Calu3 (cell line): ENCODE measurements at places on chromosomes 7 and 10. TPM values are rescaled to one million over a fixed set of nuclear protein-coding genes. Genes with fewer than 3 reads are reported as not detected.

- no peak overlapping the region for H3K27ac ChIP-seq
- H3K27me3 ChIP-seq = peaks cover 3% of the 10 kb centered on the region
- DNase-seq = no peak
These were observed 49.6 kb upstream of the TPK1 start for GRCh38 chr7:144885478-144885877.

Gene MYH16
- 0.61 and 0.97 TPM in 2 replicates for total RNA-seq

GRCh38 chr7:132373879-132374278 is 202.4 kb downstream of the PLXNA4 start:
- DNase-seq = no peak
- no peaks in the 10 kb centered on the region for H3K36me3 ChIP-seq
- peaks cover 74% of the 10 kb centered on the region for H3K27me3 ChIP-seq

Gene MNX1
- total RNA-seq = 28.4 and 30.3 TPM in 2 replicates

DNA sequence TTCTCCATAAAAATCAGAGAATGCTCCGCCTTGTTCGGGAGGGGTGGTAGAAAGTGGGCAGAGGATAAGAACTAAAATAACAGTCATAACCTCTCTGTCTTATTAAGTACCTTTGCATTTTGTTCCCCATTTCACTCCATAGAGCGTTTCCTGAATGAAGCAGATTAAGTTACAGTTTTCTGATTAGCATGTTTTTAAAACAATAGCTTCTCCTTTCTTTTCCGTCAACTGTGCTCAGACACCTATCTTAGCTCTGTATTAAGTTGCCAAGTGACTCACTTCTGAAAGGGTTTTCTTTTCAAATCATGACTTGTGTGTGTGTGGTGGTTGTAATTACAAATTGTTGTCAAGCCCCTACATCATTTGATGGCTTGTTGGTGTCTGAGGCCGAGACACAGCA is 1.4 kb downstream of the HABP2 start:
- no peak for DNase-seq
- peaks cover 44% of the 10 kb centered on the region for H3K27me3 ChIP-seq
- H3K4me3 ChIP-seq = no peak overlapping the region

Gene SKIDA1
- total RNA-seq = 0.40 TPM in 1 of 2 replicates, not detected in the other

Gene DKK1
- 122 and 145 TPM in 2 replicates for total RNA-seq

DNA sequence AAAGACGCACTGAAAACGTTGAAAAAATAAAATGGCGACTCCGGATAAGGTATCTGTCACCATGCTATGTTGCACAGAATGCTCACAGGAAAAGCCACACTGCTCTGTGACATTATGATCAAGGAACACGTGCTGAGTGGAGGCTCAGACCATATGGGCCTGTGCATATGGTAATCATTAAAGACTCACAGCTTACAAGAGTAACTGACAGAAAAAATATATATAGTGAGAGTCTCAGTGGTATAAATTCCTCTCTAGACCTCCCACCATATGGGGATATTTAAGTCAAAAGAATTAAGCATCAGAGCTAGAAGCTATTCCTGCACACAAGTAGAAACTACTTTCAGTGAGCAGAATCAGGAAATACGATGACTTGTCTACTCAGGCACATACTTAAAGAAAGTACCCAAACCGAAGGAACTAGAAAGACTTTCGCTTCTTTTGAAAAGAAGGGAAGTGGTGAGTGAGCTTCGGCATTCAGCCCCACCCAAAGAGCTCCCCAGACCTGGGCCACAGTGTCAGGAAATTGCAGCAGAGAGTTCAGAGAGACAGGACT is 65.1 kb upstream of the MPP7 start:
- no peak for DNase-seq
- no peaks in the 10 kb centered on the region for H3K27me3 ChIP-seq
- H3K4me1 ChIP-seq = peaks cover 15% of the 10 kb centered on the region

GRCh38 chr10:34380856-34381255 is 434.2 kb downstream of the PARD3 start:
- no peaks in the 10 kb centered on the region for H3K4me1 ChIP-seq
- H3K27ac ChIP-seq = no peak overlapping the region
- DNase-seq = no peak
- H3K27me3 ChIP-seq = no peaks in the 10 kb centered on the region
- no peak overlapping the region for H3K4me3 ChIP-seq
- peaks cover 3% of the 10 kb centered on the region for H3K36me3 ChIP-seq
